Hepatocyte (in vitro differentiated cells): ENCODE measurements at places on chromosomes 1 and 21. TPM values are rescaled to one million over a fixed set of nuclear protein-coding genes. Genes with fewer than 3 reads are reported as not detected.

GRCh38 chr1:221031458-221032203 lies 152.4 kb downstream of the HLX start:
- no peaks in the 10 kb centered on the region for H3K36me3 ChIP-seq
- no peaks in the 10 kb centered on the region for H3K4me1 ChIP-seq
- H3K27ac ChIP-seq = no peak overlapping the region
- H3K27me3 ChIP-seq = no peaks in the 10 kb centered on the region
- H3K4me3 ChIP-seq = no peak overlapping the region

- no peak overlapping the region for H3K27ac ChIP-seq
- DNase-seq = no peak
- H3K36me3 ChIP-seq = no peaks in the 10 kb centered on the region
- no peaks in the 10 kb centered on the region for H3K4me1 ChIP-seq
- no peaks in the 10 kb centered on the region for H3K27me3 ChIP-seq
- no peak overlapping the region for H3K4me3 ChIP-seq
Observed at GRCh38 chr1:195594322-195594721, 1013.9 kb downstream of the KCNT2 start.

DNA sequence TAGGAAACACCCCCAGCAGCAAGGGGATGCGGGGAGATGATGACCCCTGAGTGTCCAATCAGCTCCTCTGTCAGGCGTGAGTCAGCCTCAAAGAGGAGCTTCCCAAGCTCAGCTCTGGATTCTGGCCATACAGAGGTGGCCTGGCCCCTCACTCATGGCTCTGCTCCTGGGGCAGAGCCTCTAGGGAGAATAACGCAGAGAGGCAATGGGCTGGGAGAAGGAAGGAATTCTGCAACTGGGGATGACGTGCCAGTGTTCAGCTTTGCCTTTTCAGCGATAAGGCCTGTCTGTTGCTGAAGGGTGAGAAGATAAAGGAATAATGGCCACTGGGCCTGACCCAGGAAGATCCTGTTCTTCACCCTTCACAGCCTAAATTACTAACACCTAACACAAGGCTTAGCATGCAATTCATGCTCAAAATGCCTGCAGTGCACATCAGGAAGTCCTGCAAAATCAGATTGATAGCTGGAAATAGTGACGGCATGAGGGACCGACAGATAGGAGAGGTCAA lies 92.2 kb downstream of the TBX19 start:
- H3K4me1 ChIP-seq = peaks cover 5% of the 10 kb centered on the region
- H3K27me3 ChIP-seq = no peaks in the 10 kb centered on the region
- H3K27ac ChIP-seq = no peak overlapping the region
- peak; percentile 13 for DNase-seq
- H3K36me3 ChIP-seq = no peaks in the 10 kb centered on the region

GRCh38 chr21:34939673-34940331 lies 109.3 kb downstream of the RUNX1 start:
- DNase-seq = no peak
- H3K27ac ChIP-seq = no peak overlapping the region
- H3K27me3 ChIP-seq = no peaks in the 10 kb centered on the region
- peaks cover 16% of the 10 kb centered on the region for H3K4me1 ChIP-seq
- H3K4me3 ChIP-seq = no peak overlapping the region

TNFSF4 gene
- 0.80 and 1.9 TPM in 2 replicates for polyA plus RNA-seq

XCL1 gene
- 0.24 and 0.89 TPM in 2 replicates for polyA plus RNA-seq

SORT1 gene
- polyA plus RNA-seq = 34.4 and 43.7 TPM in 2 replicates

VSIG8 gene
- polyA plus RNA-seq = 0.13 and 0.38 TPM in 2 replicates
